ENCODE measurements at places on chromosomes 11 and 22.

DNA sequence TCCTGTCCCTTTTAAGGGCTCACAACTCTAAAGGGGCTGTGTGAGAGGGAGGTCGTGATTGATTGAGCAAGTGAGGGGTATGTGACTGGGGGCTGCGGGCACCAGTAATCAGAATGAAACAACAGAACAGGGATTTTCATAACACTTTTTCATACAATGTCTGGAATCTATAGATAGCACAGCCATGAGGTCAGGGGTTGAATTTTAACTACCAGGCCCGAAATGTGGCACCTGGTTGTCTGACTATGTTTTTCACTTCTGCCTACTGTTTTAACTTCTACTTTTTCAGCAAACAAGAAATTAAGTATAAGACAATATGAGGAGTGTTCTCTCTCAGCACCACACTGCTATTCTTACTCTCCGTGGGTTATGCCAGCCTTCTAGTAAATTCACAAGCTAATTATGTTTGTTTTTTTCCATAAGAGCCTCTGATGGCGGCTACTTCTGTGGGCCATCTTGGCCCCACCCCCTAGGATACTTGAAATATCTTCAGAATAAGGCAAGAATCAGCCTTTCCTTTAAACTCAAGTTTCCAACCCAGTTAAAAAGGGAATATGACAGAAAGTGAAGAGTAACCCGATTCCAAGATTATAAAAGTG, 552.8 kb upstream of the CHORDC1 start:
- H3K27me3 ChIP-seq = no peaks in the 10 kb centered on the region
- H3K36me3 ChIP-seq = no peaks in the 10 kb centered on the region
- no peaks in the 10 kb centered on the region for H3K4me1 ChIP-seq

- H3K27me3 ChIP-seq = no peaks in the 10 kb centered on the region
- H3K4me1 ChIP-seq = peaks cover 15% of the 10 kb centered on the region
- no peak for DNase-seq
- no peak overlapping the region for H3K4me3 ChIP-seq
These were observed 23.7 kb downstream of the GNB1L start for GRCh38 chr22:19831016-19831415.

- H3K27ac ChIP-seq = peak overlapping the region; percentile 79
- DNase-seq = peak; percentile 67
These were observed 3.2 kb downstream of the CARNS1 start for GRCh38 chr11:67418476-67419281.

DNA sequence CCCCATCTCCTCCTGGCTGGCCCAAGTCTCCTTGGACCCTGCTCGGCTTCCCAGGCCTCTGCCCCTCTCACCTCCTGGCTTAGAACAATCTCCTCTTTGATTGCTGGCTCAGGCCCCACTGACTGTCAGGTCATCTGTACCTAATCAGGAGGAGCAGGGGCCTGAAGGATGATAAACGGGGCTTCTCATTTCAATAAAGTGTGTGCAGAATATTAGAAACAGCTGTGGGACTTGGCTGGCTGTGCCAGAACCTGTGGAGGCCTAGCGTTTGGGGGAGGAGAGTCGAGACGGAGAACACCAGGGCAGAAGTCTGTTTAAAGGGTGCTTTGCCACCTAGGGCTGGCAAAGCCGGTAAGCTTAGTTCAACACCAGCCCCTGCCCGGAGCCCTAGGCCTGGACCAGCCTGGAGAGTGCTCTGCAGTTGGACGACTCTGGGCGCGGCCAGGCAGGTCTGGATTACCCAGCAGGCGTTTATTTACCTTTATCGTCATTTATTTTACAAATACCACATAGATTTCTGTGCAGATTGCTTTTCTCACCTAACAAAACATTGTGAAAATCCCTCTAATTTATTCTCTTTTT, 10.1 kb upstream of the VSIG10L2 start:
- no peak for DNase-seq
- no peaks in the 10 kb centered on the region for H3K36me3 ChIP-seq
- peaks cover 4% of the 10 kb centered on the region for H3K27me3 ChIP-seq
- H3K27ac ChIP-seq = no peak overlapping the region

GRCh38 chr11:129968591-129969419, 33.8 kb downstream of the PRDM10 start:
- no peak for DNase-seq
- H3K27me3 ChIP-seq = no peaks in the 10 kb centered on the region
- no peak overlapping the region for H3K27ac ChIP-seq
- H3K36me3 ChIP-seq = peaks cover 13% of the 10 kb centered on the region
- H3K4me1 ChIP-seq = peaks cover 19% of the 10 kb centered on the region

- no peaks in the 10 kb centered on the region for H3K4me1 ChIP-seq
- peaks cover 53% of the 10 kb centered on the region for H3K36me3 ChIP-seq
- DNase-seq = no peak
- H3K27ac ChIP-seq = no peak overlapping the region
- H3K27me3 ChIP-seq = no peaks in the 10 kb centered on the region
These were observed 24.6 kb upstream of the COMT start for GRCh38 chr22:19916941-19917340.

DNA sequence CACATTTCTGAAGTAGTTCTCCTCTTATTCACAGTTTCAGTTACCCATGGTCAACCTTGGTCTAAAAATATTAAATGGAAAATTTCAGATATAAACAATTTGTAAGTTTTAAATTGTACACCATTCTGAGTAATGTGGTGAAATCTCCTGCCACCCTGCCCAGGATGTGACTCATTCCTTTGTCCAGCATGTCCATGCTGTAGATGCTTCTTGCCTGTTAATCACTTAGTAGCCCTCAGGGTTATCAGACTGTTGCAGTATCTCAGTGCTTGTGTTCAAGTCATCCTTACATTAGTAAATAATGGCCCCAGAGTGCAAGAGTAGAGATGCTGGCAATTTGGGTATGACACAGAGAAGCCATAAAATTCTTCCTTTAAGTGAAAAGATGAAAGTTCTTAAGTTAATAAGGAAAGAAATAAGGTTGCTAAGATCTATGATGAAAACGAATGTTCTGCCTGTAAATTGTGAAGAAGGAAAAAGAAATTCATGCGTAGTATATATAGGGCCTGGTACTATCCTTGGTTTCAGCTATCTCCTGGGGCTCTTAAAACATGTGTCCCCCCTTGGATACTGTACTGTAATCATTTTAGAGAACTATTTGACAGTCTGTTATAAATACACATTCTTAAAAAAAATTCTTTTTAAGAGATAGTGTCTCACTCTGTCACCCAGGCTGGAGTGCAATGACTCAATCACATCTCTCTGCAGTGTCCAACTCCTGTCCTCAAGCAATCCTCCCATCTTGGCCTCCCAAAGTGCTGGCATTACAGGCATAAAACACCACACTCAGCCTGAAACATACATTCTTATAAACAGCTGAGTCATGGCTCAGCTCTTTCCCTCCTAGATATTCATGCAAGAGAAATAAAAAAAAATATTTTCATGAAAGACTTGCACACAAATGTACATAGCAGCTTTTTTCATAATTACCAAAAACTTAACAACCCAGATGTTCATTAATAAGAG, 31.3 kb downstream of the MTNR1B start:
- H3K36me3 ChIP-seq = no peaks in the 10 kb centered on the region
- no peaks in the 10 kb centered on the region for H3K4me1 ChIP-seq
- H3K27ac ChIP-seq = no peak overlapping the region
- H3K4me3 ChIP-seq = no peak overlapping the region
- H3K27me3 ChIP-seq = peaks cover 15% of the 10 kb centered on the region

- H3K27me3 ChIP-seq = no peaks in the 10 kb centered on the region
- H3K4me3 ChIP-seq = no peak overlapping the region
- DNase-seq = no peak
These were observed 697.6 kb downstream of the KCNA4 start for GRCh38 chr11:29319210-29319609.

DNA sequence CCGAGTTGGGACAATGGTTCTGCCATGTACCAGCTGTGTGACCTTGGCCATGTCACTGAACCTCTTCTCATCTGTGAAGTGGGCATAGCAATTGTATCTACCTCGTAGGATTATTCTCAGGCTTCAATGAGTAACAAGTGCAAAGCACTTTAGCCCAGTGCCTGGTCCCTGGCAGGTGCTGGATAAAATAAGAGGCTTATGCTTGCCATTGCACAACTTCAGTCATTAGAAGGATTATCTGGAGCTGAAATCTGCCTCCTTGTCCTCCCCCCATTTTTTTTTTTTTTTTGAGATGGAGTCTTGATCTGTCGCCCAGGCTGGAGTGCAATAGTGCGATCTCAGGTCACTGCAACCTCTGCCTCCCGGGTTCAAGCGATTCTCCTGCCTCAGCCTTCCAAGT, 7.2 kb downstream of the SMTNL1 start:
- H3K36me3 ChIP-seq = peaks cover 53% of the 10 kb centered on the region
- H3K27me3 ChIP-seq = no peaks in the 10 kb centered on the region
- DNase-seq = no peak
- no peak overlapping the region for H3K27ac ChIP-seq

DNA sequence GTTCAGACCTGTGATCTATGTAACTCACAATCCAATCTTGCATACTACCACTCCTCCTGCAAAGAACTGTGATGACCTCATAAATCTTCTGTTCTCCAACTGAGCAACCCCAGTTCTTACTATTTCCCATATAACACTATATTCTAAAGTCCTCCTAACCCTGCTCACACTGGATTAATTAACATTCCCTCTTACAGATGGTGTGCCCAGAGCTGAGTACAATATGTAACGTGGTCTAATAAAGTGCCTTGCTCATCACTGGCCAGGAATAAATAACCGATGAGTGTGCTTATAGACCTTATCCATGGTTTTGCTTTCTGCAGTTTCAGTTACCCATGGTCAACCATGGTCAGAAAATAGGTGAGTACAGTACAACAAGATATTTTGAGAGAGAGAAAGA, 28.6 kb downstream of the PRCP start:
- no peak for DNase-seq
- no peak overlapping the region for H3K27ac ChIP-seq
- peaks cover 34% of the 10 kb centered on the region for H3K4me1 ChIP-seq
- H3K27me3 ChIP-seq = no peaks in the 10 kb centered on the region
- peaks cover 2% of the 10 kb centered on the region for H3K36me3 ChIP-seq

- H3K27ac ChIP-seq = no peak overlapping the region
- peaks cover 30% of the 10 kb centered on the region for H3K27me3 ChIP-seq
- DNase-seq = no peak
- H3K4me3 ChIP-seq = no peak overlapping the region
- no peaks in the 10 kb centered on the region for H3K36me3 ChIP-seq
- H3K4me1 ChIP-seq = peaks cover 12% of the 10 kb centered on the region
These were observed 12.7 kb downstream of the EHF start for GRCh38 chr11:34633640-34633989.

- DNase-seq = peak; percentile 74
- H3K27me3 ChIP-seq = no peaks in the 10 kb centered on the region
- peaks cover 9% of the 10 kb centered on the region for H3K36me3 ChIP-seq
- peaks cover 39% of the 10 kb centered on the region for H3K4me1 ChIP-seq
These were observed 49.7 kb downstream of the TRIOBP start for GRCh38 chr22:37746366-37747079.

DNA sequence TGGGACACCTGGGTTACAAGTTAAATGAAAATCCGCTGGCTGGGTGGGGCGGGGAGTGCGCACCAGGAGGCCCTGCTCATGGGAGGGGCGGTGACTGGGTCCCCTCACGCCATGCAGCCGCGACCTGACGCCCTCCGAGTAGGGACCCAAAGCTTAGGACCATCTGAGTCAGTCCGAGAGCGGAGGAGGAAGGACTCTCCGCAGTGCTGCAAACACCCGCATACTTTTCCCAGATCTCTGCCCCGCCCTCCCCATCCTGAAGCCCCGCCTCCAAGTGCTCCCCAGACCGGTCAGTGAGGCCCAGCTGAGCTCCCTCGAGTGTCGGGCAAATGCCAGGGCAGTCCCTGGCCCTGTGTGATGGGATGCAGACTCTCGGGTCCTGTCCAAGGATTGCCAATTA, 6.6 kb upstream of the FLI1 start:
- peak overlapping the region; percentile 55 for H3K27ac ChIP-seq
- DNase-seq = peak; percentile 48
- peak overlapping the region; percentile 80 for H3K4me3 ChIP-seq

GRCh38 chr11:88266157-88266556, 71.4 kb downstream of the CTSC start:
- H3K4me3 ChIP-seq = no peak overlapping the region
- no peak overlapping the region for H3K27ac ChIP-seq
- H3K4me1 ChIP-seq = no peaks in the 10 kb centered on the region
- H3K36me3 ChIP-seq = peaks cover 84% of the 10 kb centered on the region

- DNase-seq = no peak
- H3K27ac ChIP-seq = no peak overlapping the region
- no peaks in the 10 kb centered on the region for H3K4me1 ChIP-seq
These were observed 10.5 kb downstream of the HEPHL1 start for GRCh38 chr11:94031625-94032024.

GRCh38 chr11:13880634-13881033, 81.9 kb upstream of the SPON1 start:
- H3K4me1 ChIP-seq = peaks cover 20% of the 10 kb centered on the region
- no peak overlapping the region for H3K27ac ChIP-seq
- no peaks in the 10 kb centered on the region for H3K27me3 ChIP-seq
- no peak for DNase-seq
- H3K4me3 ChIP-seq = no peak overlapping the region
